Esophagus squamous epithelium (tissue), 5 donors: ENCODE measurements at places on chromosomes 5 and 9.
A peak's percentile ranks its signal among the peaks of the same experiment; 100 is the strongest.

DNA sequence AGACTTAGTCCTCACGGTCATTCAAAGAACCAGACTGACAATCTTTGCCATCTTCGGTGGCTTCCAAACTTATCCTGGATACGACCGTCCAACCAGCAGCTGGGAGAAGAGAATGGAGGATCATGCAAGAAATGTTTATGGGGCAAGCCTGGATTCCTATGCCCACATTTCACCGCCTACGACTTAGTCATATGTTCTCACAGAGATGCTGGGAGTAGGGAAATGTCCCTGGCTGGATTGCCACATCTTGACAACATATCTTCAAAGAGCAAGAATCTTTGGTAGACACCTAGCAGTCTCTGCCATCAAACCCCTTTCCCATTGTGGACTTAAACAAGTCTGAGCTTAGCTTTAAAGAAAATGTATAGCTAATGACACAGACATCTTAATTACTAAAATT lies 5.0 kb downstream of the MED7 start:
- no peaks in the 10 kb centered on the region for H3K36me3 ChIP-seq
- H3K4me3 ChIP-seq, result no peak overlapping the region
- peaks cover 10% of the 10 kb centered on the region for H3K4me1 ChIP-seq
- DNase-seq, result no peak
- no peaks in the 10 kb centered on the region for H3K27me3 ChIP-seq

GRCh38 chr5:118988866-118989180 lies 476 bp upstream of the DTWD2 start:
- peak overlapping the region; percentile 97 for H3K27ac ChIP-seq
- peak overlapping the region; percentile 73 for H3K4me3 ChIP-seq
- H3K4me1 ChIP-seq, result peaks cover 6% of the 10 kb centered on the region

GRCh38 chr9:114372921-114373448 lies 14.8 kb downstream of the AKNA start:
- peaks cover 19% of the 10 kb centered on the region for H3K36me3 ChIP-seq
- H3K4me3 ChIP-seq, result no peak overlapping the region
- peak; percentile 63 for DNase-seq
- H3K27ac ChIP-seq, result peak overlapping the region; percentile 78

GRCh38 chr5:145811834-145812625 lies 23.1 kb downstream of the PRELID2 start:
- no peaks in the 10 kb centered on the region for H3K4me1 ChIP-seq
- H3K27me3 ChIP-seq, result no peaks in the 10 kb centered on the region
- no peak for DNase-seq

DNA sequence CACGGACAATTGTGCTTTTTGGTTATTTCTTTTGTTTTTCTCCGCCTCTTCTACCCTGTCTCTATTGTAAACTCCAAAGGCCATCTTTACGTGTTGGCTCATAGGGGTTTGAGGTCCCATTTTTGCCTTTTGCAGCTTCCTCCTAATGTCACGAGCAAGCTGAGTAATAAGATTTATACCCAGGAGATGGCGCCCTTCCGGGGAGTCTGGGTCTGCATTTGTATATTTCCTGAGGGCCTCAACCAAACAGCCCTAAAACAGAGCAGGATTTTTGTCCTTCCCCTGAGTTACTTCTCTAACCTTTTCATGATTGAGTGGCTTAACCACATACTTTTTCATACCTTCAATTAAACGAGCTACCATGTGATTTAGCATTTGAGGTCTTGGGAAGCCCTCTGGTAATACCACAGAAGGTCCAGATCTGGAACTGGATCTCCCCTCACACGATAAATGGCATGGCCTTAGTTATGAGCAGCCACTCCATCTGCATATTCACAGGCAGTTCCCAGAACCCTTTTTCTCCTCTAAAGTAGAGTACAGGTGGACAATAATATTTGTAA lies 11.2 kb upstream of the CFAP95 start:
- H3K27me3 ChIP-seq, result no peaks in the 10 kb centered on the region
- H3K4me1 ChIP-seq, result peaks cover 4% of the 10 kb centered on the region

DNA sequence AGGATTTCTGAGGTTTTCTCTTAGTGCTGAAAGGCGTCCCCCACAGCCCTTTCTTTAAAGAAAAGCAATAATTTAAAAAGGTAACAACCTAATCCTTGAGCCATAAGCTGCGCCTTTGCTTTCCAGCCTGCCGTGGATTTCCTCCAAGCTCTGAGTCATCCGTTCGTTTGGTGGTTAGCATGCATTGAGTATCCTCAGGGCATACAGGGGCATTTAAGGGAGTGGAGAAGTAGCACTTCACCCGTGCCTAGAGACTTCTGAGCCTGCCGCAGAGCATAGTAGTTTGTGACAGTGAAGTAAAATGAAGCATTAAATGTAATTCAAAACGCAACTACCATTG lies 892 bp upstream of the TNC start:
- peak overlapping the region; percentile 83 for H3K27ac ChIP-seq
- DNase-seq, result no peak
- no peaks in the 10 kb centered on the region for H3K36me3 ChIP-seq
- peak overlapping the region; percentile 40 for H3K4me3 ChIP-seq

DNA sequence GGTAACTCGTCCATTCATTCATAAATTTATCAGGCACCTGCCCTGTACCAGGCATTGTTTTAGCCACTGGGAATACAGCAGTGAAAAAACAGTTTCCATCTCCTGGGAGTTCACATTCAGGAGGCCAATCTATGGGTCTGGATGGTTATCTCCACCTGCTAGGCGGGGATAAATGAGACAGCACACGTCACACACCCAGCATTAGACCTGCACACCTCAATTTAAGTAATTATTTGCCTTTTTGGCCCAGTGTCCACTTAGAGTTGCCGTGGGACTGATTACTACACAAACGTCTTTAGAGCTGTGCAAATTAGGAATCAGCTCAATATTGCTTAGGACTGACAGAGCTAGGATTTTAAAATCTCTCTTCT lies 46.1 kb downstream of the STK10 start:
- H3K4me1 ChIP-seq, result peaks cover 5% of the 10 kb centered on the region
- H3K27ac ChIP-seq, result no peak overlapping the region
- no peak for DNase-seq
- H3K27me3 ChIP-seq, result no peaks in the 10 kb centered on the region
- no peaks in the 10 kb centered on the region for H3K36me3 ChIP-seq

DNA sequence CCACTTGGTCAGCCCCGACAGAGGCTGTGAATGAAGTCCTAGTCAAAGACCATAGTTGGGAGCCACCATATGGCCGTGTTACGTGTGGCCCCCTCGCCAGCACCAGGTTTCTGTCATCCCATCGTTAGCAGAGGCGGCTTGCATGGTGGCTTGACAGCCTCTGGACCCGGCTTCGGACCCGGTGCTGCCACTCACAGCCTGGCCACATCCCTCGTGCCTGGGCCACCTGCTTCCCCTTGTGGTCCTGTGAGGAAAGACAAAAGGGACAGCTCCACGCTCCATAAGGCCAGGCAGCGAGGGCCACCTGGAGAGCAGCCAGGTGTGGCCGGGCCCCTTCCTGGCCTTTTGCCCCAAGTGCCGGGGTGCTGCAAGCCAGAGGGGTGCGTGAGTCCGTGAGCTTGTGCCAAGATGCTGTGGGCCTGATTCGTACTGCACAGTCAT lies 6.2 kb downstream of the NKD2 start:
- H3K27me3 ChIP-seq, result no peaks in the 10 kb centered on the region
- no peak overlapping the region for H3K4me3 ChIP-seq
- no peaks in the 10 kb centered on the region for H3K36me3 ChIP-seq
- DNase-seq, result no peak
- H3K27ac ChIP-seq, result no peak overlapping the region
- no peaks in the 10 kb centered on the region for H3K4me1 ChIP-seq

DNA sequence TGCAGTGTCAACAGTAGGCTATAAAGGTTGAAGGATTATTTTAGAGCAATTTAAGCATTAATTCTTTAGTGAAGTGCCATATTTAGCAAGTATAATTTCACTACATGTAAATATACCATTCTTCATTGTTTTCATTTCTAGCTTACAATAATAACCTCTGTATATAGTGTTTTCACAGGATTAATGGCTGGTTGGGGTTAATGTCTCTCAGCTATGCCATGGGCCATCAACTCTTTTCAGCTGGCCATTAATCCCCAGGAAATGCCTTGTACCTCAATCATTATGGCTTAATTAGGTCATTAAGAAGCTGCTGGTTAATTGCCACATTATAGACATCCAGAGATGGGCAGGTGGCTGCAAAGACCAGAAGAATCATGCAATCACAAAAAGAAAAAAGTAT lies 715.1 kb downstream of the MAT2B start:
- no peaks in the 10 kb centered on the region for H3K4me1 ChIP-seq
- no peak overlapping the region for H3K27ac ChIP-seq
- H3K4me3 ChIP-seq, result no peak overlapping the region
- H3K27me3 ChIP-seq, result no peaks in the 10 kb centered on the region
- DNase-seq, result no peak

DNA sequence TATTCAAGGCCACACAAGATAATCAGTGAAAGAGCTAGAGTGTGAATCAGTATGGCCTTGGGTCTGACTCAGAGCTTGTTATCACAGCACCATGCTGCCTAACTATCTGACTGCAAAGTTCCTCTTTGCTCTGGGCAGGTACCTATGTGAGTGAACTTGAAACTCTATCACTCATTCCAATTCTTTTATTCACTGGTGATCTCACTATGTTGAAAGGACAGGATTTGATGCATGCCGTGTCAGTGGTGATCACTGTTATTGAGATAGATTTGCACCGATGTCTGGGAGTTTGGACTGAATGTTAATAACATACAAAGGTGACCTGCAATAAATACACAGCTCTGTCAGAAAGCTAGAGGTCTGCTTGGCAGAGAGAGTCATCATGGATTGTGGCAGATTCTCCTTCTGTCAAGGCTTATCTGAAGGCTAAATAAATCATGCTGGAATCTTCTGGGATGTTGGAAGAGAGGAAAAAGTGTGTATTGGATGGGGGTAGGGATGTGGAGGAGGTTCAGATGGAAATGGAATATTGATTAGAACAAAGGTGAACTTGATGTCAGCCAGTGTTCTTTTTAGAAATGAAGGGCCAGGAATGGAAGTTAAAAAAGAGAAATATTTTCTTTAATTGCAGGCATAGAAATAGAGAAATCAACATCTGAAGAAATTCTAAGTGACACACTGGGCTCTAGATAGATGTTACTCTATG lies 91.8 kb upstream of the TNC start:
- H3K4me1 ChIP-seq, result no peaks in the 10 kb centered on the region
- DNase-seq, result no peak
- no peak overlapping the region for H3K4me3 ChIP-seq
- H3K36me3 ChIP-seq, result no peaks in the 10 kb centered on the region
- no peak overlapping the region for H3K27ac ChIP-seq

DNA sequence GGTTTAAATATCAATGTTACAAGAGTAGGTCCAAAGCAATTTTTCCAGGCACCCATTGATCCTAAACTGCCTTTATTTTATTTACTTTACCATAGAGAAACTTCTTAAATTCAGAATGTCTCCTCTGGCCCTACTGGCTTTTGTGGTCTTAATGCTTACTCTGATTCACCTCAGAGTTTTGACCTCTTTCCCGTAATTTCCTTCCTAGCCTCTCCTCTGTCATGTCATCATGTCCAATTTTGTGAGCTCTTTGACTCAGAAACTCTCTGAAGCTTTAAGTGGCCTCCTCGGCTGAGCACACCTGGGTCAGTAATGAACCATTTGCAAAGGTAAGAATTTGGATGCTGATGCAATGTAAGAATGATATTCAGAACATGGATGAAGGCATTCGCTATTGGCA lies 303.8 kb upstream of the CDH18 start:
- H3K36me3 ChIP-seq, result no peaks in the 10 kb centered on the region
- H3K4me1 ChIP-seq, result no peaks in the 10 kb centered on the region
- DNase-seq, result no peak
- H3K27ac ChIP-seq, result no peak overlapping the region
- H3K4me3 ChIP-seq, result no peak overlapping the region
- no peaks in the 10 kb centered on the region for H3K27me3 ChIP-seq

- no peaks in the 10 kb centered on the region for H3K36me3 ChIP-seq
- no peak overlapping the region for H3K4me3 ChIP-seq
- no peaks in the 10 kb centered on the region for H3K4me1 ChIP-seq
- no peaks in the 10 kb centered on the region for H3K27me3 ChIP-seq
Observed at GRCh38 chr9:134485653-134486052, 155.9 kb upstream of the COL5A1 start.

GRCh38 chr5:169944115-169944514 lies 36.2 kb downstream of the INSYN2B start:
- H3K27ac ChIP-seq, result no peak overlapping the region
- DNase-seq, result no peak
- H3K4me3 ChIP-seq, result no peak overlapping the region
- no peaks in the 10 kb centered on the region for H3K36me3 ChIP-seq

DNA sequence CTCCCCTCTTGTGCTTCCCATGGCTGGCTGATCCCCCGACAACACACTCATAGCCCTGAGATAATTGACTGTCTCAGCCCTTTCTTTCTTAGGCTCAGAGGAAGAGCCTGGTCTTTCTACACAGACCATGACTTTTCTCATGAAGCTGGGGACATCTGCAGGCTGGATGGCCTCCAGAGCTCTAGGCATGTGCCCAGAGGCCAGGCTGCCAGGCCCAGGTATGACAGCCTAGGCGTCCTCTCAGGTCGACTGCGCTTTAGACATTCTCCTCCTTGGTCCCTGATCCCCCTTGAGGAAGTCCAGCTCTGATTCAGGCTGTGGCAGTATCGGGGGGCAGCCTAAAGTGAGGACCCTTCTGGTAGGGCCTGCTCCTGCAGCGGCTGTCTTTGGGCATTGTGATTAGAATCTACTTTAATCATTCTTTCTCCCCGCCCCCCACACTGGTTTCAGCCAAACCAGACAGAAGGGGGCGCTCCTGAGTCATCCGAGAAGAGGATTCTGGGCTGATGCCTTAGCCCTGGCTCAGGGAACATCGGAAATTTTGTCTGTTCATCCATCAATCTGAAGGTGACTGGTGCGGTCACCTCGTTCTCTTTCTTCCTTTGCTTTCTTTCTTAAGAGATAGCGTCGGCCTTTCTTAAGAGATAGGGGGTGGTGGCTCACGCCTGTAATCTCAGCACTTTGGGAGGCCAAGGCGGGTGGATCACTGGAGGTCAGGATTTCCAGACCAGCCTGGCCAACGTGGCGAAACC lies 66.5 kb upstream of the HSPA9 start:
- H3K36me3 ChIP-seq, result no peaks in the 10 kb centered on the region
- DNase-seq, result no peak
- no peak overlapping the region for H3K27ac ChIP-seq
- H3K4me1 ChIP-seq, result peaks cover 4% of the 10 kb centered on the region
- no peaks in the 10 kb centered on the region for H3K27me3 ChIP-seq

DNA sequence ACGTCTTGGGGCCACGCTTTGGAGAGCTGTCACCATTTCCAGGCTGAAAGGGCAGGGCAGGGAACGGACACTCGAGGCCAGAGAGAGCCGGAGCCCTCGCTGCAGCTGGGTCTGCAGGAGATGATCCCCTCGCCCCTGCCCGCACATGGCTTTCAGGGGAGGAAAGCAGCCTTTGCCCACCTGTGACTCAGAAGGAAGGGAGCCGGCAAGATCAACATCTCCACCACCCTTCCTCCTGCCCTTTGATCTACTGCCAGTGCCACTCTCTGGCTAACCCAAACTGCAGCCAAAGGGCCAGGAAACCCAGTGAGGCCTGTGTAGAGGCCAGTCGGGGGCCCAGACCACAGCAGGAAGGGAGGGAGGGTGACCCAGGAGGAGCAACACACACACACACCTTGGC lies 137.1 kb upstream of the ERCC6L2 start:
- DNase-seq, result no peak
- H3K27ac ChIP-seq, result no peak overlapping the region
- peaks cover 5% of the 10 kb centered on the region for H3K4me1 ChIP-seq
- H3K36me3 ChIP-seq, result no peaks in the 10 kb centered on the region
- peaks cover 3% of the 10 kb centered on the region for H3K27me3 ChIP-seq
